D721Med (cell line): ENCODE measurements at places on chromosomes 6 and 20.

GRCh38 chr20:36569847-36570429, 3.5 kb upstream of the TGIF2 start:
- DNase-seq, result no peak

DNA sequence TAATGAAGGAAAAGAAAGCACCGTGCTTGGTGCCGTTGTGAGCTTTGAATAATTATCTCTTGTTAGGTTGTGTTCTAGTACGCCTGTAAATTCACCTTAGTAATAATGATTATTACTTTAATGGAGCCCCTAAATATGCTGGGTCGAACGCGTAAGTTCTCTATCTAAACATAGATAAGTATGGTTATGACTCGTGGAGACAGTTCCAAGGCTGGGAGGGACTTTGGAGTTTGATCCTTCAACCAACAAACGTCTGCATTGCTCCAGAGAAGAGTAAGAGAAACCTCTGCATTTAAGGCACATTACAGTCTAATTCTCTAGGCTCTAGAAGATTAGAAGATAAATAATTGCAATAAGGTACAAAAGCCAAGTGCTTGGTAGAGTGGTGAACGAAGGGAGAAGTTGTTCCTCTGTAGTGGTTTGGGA, 514 bp downstream of the ACOT13 start:
- no peak for DNase-seq

DNA sequence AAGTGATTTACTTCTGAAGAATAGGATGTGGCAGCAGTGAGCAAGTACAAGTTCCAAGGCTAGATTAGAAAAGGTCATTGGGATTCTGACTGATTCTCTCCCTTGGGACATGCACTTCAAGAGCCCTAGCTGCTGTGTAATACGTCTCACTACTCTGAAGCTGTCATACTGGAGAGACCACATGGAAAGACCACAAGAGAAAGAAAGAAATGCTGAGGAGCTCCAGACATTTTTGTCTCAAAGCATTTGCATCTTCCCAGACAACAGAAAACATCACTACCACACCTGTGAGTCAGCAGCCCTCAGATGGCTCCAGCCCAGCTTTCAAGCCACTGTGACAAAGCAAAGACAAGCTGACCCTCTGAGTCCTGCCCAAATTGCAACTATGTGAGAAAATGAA, 20.7 kb downstream of the TENT5A start:
- DNase-seq, result no peak

GRCh38 chr20:57384953-57385761, 6.0 kb upstream of the RBM38 start:
- no peak for DNase-seq

- peak; percentile 66 for DNase-seq
Measured at GRCh38 chr6:44219053-44219814, 2.5 kb downstream of the MYMX start.

- no peak for DNase-seq
Measured at GRCh38 chr6:25173951-25174474, 105.2 kb upstream of the CARMIL1 start.

GRCh38 chr6:28980137-28980851, 24.8 kb downstream of the ZNF311 start:
- no peak for DNase-seq

DNA sequence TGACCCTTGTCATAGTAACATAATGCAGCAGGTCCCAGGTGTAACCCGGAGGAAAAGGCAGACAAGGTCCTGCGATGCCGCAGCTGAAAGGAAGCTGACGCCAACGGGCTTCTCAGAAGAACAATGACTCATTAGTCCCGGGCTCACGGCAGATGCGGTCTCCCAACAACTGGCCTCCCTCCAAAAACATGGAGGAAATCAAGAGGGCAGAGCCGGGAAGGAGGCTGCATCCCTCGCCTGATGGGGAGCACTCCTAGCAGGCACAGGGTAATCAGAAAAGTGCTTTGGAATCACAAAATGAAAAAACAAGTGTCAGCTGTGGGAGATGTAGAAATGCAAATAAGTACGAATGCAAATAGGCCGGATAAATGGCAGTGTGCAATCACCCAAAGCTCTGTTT, 165.2 kb upstream of the AGPAT4 start:
- DNase-seq, result no peak

DNA sequence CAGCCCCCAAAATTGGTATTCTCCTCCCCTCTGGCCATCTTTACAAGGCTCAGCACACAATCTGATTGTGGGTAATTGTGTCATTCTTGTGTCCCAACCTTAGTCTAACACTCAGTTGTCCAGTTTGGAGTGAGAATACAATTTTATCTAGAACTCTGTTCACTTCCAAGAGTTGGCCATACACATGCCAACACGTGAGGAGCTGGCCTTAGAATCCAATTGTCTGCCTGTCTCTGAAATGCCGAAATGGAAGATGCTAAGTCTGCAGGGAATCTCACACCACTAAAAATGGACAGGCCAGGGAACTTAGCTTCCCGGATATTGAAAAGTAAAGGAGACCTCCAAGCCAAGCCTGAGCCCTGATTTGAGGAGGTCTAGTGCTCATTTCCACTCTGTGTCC, 12.3 kb downstream of the FOXA2 start:
- DNase-seq, result no peak

- no peak for DNase-seq
Measured at GRCh38 chr6:136319732-136320131, 30.1 kb upstream of the BCLAF1 start.

GRCh38 chr6:3958255-3958654, 109.1 kb downstream of the FAM50B start:
- no peak for DNase-seq

- no peak for DNase-seq
Measured at GRCh38 chr6:163775313-163775712, 360.8 kb downstream of the QKI start.

DNA sequence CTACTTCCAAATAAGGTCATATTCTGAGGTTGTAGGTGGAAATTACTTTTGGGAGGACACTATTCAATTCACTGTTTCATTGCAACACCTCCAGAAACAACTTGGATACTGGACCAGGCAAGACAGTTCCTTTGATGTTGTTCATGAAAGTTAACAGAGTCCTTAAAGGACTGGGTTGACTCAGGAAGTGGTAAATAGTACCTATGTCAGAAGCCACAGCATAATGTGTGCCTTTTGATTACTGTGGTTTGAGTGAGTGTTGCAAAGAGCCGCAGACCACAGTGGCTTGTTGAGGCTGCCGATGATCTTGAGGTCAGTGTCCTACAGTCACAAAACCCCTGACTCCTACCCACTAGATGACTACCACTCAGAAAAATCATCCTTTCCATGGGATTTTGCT, 10.9 kb downstream of the IL20RA start:
- no peak for DNase-seq

- no peak for DNase-seq
Measured at GRCh38 chr6:9315966-9316650, 880.8 kb upstream of the SLC35B3 start.

GRCh38 chr6:79788756-79789155, 157.6 kb downstream of the SH3BGRL2 start:
- DNase-seq, result no peak

DNA sequence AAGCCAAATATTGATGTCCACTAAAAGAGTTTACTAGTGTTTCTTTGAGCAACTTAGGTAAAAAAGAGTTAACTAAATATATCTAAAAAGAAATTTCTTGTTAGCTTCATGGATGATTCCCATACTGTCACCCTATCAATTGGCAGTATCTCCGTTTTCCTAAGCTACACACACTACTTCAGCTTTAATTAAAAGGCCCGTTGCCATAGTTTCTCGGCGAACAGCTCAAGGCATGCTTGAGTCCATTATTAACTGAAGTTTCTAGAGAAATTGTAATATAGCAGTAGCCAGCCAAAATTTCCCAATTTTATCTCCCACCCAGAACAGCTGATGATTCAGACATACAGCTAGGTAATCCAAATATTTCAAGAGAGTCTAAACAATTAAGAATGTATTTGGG, 20.0 kb upstream of the BEND6 start:
- DNase-seq, result no peak

- no peak for DNase-seq
Measured at GRCh38 chr6:122438975-122439374, 32.6 kb downstream of the SERINC1 start.

DNA sequence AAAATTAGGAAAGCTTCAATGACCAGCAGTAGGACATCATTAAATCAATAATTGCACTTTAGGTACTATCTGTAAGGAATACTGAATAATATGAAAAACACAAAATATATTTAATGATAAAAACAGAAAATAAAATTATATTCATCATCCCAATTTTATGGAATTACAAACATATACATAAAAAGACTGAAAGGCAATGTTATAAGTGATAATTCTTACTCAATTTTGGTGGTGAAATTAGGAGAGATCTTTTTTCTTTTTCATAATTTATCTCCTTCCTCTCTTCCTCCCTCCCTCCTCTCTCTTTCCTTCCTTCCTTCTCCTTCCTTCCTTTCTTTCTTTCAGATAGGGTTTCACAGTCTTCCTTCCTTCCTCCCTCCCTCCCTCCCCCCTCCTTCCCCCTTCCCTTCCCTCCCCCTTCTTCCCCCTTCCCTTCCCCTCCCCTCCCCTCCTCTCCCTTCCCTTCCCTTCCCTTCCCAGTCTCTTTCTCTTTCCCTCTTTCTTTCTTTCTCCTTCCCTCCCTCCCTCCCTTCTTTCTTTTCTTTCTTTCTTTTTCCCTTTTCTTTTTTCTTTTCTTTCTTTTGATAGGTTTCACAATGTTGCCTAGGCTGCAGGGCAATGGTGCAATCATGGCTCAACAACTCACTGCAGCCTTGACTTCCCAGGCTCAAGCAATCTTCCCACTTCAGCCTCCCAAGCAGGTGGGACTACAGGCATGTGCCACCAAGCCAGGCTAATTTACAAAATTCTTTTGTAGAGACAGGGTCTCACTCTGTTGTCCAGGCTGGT, 36.8 kb downstream of the RSPH3 start:
- DNase-seq, result no peak

DNA sequence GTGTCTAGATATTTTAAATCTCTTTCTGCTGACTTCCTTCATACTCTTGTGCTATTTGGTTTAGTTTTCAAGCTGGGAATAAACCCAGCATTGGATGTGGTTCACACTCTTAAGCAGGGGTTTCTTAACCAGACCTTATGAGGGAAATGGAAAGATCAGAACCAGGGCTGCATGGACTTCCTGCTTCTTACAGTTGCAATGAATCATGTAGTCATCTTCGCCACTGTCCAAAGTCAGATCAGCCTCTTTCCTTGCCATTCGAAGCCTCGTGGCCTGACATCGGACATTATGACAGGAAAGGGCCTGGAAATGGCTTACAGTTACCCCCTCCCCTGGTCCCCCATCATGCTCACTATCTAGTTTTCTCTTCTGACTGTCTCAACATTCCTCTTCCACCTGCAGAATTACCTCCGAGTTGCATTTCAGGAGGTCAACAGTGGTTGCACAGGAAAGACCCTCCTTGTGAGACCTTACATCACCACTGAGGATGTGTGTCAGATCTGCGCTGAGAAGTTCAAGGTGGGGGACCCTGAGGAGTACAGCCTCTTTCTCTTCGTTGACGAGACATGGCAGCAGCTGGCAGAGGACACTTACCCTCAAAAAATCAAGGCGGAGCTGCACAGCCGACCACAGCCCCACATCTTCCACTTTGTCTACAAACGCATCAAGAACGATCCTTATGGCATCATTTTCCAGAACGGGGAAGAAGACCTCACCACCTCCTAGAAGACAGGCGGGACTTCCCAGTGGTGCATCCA, 16.8 kb upstream of the NAA20 start:
- no peak for DNase-seq

DNA sequence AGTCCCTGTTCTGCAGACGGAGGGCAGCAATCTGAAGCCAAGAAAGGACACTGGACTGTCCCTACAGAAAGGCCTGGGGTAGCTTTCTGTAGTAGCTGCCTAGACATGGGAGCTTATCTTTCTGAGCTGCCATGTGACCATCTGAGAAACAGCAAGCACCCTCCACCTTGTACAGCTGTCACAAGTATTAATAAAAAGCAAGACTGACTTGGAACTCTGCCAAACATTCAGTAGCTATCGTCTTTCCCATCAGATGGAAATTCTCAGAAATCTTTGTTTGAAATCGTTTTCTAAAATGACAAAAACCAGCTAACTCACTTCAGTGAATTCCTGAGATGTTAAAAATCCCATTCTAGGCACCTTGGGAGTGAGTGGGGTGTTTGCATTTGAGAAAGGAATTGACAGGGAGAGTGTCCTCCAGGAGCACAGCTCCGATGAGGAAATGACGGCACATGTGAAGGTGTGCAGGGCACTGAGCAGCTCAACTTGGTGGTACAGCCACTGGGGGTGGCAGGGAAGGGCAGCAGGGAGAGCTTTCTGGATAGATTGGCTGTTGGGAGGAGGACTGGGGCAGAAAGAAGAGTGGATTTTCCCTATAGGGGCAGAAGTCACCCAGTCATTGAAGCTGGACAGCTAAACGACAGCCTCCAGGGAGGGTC, 24.5 kb downstream of the ACSS1 start:
- no peak for DNase-seq

- no peak for DNase-seq
Measured at GRCh38 chr6:117592983-117593759, 9.1 kb downstream of the GOPC start.

- no peak for DNase-seq
Measured at GRCh38 chr20:50674138-50674825, 17.1 kb downstream of the RIPOR3 start.

DNA sequence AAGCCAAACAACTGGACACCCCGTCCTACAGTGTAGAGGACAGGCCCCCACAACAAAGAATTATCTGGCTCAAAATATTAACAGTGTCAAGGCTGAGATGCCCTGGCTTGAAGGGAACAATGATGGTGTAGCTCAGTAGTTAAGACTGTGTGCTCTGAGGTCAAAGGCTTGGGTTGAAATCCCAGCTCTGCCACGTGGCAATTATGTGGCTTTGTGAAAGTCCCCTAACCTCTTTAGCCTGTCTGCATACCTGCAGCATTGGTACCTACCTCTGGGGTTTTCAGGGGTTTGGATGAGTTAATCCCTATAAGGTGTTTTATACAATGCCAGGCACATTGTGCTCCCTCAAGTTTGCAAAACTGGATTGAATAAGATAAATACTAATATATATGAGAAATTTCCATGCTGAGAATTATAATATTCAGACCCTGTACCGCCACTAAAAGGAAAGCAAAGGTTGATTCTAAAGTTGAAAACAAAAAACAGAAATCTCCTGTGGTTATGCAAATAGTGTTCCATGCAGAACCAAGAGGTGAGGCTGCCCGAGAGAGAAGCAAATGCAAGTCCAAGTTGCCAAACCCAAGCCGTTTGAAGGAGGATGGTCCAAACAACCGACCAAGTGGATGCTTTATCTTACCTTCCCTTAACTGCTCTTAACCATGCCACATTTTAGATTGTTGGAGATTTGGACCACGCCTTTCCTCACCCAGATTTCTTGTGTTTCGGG, 199.8 kb downstream of the NFATC2 start:
- no peak for DNase-seq

DNA sequence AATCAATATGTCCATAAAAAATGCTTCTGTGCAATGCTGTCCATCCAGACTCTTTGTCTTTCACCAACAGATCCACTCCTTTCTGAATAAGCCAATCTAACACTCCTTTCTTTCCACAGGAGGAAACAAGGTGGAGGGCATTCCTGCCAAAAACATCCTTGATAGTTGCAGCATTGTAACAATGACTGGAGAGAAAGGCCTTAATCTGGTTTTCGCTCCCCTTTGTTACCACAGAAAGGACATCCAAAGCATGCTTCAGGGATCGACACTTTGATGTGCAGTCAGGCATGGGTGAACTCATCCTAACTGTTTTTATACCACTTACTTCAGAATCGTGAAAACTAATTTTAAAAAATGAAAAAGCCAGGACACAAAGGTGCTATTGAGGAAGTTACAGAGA, 7.4 kb downstream of the IBTK start:
- DNase-seq, result no peak
